Epithelial cell of prostate (primary cell): ENCODE measurements at places on chromosomes 5 and 9.

DNA sequence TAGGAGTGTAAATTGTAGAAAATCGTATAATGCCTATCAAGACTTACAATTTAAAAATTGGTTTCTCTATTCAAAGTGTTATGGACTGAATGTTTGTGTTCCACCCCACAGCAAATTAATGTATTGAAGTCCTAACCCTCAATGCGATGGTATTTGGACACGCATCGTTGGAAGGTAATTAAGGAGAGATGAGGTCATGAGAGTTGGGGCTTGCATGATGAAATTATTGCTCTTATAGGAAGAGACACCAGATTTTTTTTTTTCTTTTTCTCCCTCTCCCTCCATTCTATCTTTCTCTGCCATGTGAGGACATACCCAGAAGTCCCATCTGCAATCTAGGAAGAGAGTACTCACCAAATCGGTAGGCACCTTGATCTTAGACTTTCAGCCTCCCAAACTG is 189.2 kb downstream of the MAN2A1 start:
- no peak for DNase-seq

GRCh38 chr5:72364171-72364570 is 44.0 kb downstream of the PTCD2 start:
- DNase-seq, result no peak

DNA sequence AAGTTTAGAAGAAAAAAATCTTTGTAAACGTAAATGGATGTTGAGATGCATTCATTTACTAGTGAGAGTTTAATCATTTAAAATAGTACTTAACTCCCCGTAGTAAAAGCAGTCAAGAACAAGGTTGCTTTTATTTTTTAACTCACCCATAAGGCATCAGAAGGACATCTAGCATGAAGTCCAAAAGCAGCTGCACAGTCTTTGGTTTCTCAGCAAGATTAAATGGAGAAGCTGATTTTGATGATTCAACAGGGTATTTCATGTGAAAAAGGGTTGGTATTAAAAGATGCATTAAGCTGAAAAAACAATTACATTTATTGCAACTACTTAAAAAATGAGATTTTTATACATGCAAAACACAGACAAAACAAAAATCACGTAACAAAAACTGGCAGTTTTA is 44.0 kb downstream of the ECPAS start:
- no peak for DNase-seq

DNA sequence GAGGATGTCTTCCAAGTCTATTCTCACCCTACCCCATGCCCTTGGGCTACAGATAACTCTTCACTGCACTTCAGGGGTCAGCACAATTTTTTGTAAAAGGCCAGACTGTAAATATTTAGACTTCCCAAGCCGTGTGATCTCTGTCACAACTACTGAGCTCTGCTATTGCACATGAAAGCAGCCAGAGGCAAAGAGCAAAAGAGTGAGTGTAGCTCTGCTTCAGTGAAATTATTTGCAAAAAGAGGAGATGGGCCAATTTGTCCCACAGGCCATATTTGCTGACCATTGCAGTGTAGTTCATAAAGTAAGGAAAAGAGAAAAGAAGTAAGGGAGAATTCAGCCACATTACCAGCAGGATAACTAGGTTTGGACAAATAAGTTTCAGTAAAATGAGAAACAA is 7.0 kb upstream of the MOCS2 start:
- DNase-seq, result no peak

DNA sequence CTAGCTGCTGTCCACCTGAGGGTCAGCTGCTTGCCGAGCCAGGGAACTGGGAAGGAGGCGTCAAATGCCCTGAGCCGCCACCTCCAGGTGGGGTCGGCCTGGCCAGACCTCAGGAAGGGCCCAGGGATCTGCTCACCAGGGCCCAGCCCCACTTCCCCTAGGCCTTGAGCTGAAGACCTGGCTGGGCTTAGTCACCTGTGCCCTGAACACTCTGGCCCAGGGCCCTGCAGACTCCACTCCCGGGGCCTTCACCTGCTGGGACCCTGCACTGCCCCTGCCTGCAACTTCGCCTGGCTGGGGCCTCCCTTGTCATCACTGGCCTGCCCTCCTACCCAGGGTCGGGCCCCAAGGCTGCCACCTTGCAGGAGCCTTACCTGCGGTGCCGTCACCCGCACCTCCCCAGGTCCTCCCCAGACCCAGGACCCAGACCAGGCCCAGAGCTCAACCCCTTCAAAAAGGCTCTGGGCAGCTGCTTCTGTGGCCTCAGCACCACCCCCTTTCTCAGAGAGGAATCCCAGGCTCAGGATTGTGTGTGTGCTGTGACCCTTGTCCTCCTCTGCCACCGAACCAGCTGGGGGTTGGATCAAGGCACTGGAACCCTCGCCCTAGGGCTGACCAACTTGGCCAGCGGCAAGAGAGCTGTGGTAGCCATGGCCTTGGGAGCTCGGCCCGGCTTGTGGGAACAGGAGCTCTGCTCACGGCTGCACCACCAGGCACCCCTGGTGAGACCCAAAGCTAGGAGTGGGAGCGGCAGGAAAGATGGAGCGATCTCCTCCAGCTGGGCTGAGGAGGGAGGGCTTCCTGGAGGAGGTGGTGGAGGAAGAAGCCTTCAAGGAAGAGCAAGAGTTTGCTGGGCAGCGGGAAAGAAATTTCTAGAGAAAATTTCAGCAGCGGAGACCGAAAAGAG is 1.2 kb upstream of the NELFB start:
- DNase-seq, result no peak

DNA sequence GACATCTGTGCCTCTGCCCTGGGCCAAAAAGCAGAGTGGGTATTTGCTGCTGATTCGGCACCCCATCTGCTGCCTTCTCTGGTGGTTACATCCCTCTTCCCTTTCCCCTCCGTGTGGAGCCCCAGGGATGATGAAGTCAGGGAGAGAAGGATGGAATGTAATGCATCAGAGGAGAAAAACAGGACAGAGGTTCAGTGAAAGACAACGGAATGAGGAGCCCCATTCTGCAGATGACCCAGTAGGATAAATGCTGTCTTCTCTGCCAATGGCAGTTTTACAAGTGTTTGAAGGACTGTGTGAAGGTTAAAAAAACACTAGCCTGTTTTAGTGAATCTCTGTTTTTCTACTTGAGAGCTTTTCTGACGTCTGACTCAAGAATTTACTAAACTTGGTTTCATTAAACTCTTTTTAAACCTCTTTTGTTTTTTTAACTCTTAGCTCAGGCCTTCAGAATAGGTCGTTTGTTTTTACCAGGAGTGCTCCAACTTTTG is 86.3 kb downstream of the NLN start:
- DNase-seq, result no peak

DNA sequence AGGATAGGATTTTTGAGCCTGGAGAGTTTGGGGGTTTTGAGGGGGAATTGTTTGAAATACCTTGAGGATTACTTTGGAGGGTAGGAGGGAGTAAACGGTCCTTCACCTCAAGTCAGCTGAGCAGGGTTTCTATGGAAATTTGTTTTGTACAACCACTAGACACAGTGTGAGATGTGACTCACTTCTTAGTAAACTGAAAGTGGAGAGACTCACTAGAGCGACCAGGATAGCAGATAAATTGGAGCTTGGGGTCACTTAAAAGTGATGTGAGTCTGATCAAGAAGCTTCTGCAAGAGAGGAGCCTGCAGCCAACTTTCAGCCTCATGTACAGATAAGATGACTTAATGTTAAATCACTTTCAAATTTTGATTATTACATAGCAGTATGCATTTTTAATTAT is 1945.9 kb upstream of the NUDT12 start:
- no peak for DNase-seq

DNA sequence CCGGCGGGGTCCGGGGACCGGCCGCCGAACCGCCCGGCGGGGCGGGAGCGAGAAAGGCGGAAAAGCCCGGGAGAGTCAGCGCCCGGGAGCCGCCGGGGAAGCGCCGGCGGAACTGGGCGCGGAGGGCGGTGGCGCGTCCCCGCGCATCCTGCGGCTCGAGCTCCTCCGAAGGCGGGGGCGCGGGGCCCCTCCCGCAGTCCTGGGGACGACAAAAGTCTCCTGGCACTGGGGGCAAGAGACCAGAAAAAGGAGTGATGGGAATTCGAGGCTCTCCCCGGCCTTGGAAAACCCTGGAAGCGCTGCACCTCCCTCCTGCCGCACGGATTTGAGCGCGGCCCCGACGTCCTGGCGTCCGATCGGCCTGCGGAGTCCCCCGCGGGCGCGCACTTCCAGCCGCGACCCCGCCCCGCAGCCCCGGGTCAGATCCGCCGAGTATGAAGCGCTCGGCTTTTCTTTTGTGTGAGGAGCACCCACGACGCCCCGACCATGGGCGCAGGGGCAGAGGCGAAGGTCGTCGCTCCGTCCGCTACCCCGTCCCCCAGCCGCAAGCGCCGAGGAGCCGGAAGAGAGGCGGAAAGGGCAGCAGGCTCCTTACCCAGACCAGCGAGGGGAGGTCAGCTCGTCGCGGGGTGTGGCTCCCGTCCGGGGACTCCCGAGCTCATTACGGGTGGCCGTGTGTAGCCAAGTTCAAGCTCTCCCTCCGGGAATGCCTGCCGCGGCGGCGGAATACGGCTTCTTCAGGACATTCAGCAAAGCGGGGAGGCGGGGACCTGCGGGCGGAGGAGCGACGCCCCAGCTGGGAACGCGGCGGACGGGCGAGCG is at the start of gene EPB41L4A:
EPB41L4A (minus strand) TSS at position 114 of the 822 bp plus-strand sequence. CDS start 238 bp downstream, outside the sequence.
- no peak for DNase-seq

GRCh38 chr5:171450423-171451331 is 31.2 kb downstream of the FGF18 start:
- DNase-seq, result no peak

DNA sequence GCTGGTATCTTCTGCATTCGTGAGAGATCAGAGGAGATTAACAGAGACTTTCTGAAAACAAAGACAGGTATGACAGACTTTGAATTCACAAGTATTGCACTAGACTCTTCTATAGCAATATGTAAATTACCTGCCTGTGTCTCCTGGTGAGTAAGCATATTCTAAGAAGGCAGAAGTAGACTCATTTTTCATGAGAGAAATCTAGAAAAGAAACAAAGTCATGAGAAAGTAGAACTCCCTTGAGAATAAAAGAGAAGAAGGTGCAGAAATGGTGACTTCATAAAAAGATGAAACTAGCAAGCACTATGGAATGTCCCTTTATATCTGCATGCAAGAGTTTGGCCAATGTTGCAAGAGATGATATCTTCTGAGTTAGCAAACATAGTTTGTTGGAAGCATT is 419.8 kb downstream of the DMRT2 start:
- no peak for DNase-seq

- no peak for DNase-seq
These were observed 312 bp downstream of the SET start for GRCh38 chr9:128689293-128689774.

DNA sequence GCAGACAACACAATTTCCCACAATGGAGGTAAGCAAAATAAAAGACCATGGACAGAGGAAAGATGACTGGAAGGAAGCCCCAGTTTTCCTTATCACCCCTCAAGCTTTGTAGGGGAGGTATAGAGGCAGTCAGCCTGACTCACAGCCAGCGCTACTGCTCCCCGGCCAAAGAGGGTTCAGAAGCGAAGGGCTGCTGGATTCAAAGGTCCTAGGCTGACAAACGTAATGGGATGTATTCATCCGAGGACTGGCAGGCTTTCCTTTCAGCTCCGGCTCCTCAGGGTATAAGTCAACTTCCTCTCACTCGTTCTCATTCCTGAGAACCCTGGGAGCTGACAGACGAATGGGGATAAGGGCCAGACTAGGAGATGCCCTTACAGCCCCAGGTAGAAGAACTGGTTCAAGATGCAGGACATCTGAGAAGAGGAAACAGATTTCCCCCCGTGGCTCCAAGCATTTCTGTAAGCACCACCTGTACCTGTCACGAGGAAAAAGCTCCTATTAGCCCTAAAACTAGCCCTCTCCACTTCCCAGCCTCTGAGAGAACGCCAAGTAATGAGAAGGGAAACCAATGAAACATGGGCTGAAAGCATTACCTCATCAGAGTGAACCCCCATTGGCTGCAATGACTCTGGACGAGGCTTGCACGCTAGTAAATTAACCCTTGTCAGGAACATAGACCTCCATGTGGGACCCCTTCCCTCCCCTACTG is 22.1 kb upstream of the FAM13B start:
- no peak for DNase-seq

DNA sequence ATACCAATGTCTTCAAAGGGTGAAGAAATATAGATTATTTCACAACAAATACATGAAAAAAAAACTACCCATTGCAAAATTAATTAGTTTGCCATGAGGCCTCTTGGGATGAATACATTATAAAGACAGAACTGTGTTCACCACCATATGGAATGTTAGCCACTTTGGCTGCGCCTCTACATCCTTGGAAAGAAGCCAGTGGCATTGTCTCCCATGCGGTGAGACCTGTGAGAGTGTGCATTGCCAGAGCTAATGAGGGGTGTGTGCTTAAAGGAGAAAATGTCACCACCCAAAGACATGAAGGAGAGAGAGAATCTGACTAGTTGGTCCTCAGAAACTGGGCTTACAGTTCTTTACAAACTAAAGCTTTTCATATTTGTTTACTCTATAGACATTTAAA is 110.6 kb downstream of the PLPPR1 start:
- DNase-seq, result no peak

DNA sequence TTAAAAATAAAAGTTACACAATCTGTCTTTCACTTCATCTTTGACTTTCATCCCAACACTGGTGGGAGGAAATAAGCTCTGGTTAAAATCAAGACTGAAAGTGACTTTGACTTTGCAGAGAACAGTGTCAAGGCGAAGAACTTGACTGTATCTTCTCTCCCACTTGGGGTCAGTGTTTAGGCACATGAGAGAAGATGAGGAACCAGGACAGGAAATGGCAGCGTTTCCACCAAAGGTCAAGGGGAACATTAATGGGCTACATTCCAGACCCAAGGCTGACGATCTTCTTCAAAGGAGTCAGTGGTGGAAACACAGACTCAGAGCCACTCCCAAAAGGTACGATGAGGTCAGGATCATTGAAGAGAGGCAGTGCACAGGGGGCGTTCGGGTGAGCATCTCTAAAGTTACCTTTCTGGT is 409.5 kb downstream of the ARHGEF28 start:
- no peak for DNase-seq

DNA sequence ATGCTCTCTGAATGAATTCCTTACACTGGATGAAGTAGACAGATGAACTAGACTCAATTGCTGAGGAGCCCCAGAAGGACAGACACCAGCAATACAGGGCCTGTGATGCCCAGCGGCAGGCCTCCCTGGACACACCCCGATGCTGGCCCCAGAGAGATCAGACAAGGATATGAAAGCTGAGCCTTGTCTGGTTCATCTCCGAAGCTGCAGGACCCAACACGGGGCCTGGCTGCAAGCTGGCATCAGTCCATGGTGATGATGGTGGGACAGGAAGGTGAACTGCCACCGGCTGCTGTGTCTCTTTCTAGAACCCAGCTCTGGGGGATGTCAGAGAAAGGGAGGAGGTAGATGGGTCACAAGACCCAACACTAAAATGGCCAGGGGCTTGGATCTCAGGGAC is 104.0 kb upstream of the LMX1B start:
- no peak for DNase-seq

- no peak for DNase-seq
These were observed 234.4 kb downstream of the NTRK2 start for GRCh38 chr9:84903963-84904362.

DNA sequence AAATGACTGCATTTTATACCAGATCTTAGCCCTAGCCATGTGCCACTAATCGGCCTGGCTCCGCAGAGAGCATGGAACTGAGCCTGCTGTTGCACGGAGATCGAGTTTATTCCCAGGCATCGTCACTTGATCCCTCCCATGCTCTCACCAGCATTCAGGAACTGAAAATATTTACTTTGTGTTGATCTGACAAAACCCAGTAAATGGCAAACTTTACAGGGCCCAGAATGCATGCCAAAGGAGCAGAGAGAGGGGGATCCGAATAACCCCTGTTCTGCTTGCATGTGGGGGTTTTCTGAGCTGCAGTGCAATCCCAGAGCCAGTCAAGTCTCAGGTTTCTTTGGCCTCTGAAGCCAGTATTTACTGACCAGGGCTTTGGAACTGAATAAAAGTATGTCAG is 87.3 kb downstream of the GAS1 start:
- DNase-seq, result no peak

- no peak for DNase-seq
These were observed 270.0 kb downstream of the ADAMTSL1 start for GRCh38 chr9:18743971-18744370.
